Large intestine (tissue), 12 donors: ENCODE measurements at places on chromosomes 12 and 14. TPM values are rescaled to one million over a fixed set of nuclear protein-coding genes. Genes with fewer than 3 reads are reported as not detected.

The P2RX4 gene
- polyA plus RNA-seq, result 91.9 TPM

The HVCN1 gene
- polyA plus RNA-seq, result 5.5 TPM

The AHNAK2 gene
- 3.3 TPM for polyA plus RNA-seq

The TGM1 gene
- polyA plus RNA-seq, result 8.6 TPM

The FGFR1OP2 gene
- polyA plus RNA-seq, result 53.3 TPM

The TAS2R7 gene
- polyA plus RNA-seq, result not detected

The B4GALNT3 gene
- 5.9 TPM for polyA plus RNA-seq

The CDK17 gene
- 35.2 TPM for polyA plus RNA-seq

- no peak for DNase-seq
Measured at GRCh38 chr14:101064121-101064661, 160.7 kb upstream of the RTL1 start.

GRCh38 chr12:106586803-106587684 is 4.2 kb downstream of the RFX4 start:
- no peak for DNase-seq

GRCh38 chr12:112349431-112349830 is 32.8 kb downstream of the HECTD4 start:
- no peak for DNase-seq

GRCh38 chr12:117084405-117085317 is 14.6 kb downstream of the TESC start:
- DNase-seq, result no peak

DNA sequence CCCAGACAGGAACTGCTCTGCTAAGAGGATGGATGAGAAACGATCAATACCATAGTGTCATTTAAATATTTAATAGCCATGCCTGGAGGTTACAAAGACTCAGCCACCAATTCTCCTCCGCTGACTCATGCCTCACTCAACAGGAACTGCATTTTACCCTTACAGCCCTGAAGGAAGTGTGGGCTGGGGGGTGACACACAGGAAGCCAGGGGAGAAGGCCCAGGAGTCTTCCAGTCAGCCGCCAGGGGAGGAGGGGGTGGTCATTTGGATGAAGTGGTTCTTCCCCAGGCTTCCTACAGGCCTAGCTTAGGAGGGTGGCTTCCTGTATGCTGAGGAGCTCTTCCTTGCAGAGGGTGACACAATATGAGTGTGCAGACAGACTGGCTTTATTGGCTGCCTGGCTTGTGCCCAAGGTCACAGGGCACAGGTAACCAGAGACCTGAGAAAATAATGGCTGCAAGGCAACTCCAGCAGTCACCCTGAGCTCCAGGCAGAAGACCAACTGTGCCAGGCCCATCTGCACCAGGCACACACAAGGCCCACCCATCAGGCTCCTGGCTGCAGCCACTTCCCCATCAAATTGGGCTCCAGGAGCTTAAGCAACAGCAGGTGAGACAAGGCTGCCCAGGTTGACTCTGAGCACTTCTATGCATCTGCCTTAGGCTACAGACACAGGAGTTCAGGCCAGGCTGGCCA is 30.6 kb upstream of the RPLP0 start:
- peak; percentile 65 for DNase-seq

GRCh38 chr12:108548954-108549521 is 11.9 kb downstream of the SART3 start:
- DNase-seq, result no peak

GRCh38 chr12:98296462-98297079 is 218.8 kb upstream of the TMPO start:
- no peak for DNase-seq

GRCh38 chr12:19120795-19121194 is 8.7 kb upstream of the PLEKHA5 start:
- DNase-seq, result no peak

- no peak for DNase-seq
Measured at GRCh38 chr14:99924379-99924778, 131.2 kb downstream of the EML1 start.

DNA sequence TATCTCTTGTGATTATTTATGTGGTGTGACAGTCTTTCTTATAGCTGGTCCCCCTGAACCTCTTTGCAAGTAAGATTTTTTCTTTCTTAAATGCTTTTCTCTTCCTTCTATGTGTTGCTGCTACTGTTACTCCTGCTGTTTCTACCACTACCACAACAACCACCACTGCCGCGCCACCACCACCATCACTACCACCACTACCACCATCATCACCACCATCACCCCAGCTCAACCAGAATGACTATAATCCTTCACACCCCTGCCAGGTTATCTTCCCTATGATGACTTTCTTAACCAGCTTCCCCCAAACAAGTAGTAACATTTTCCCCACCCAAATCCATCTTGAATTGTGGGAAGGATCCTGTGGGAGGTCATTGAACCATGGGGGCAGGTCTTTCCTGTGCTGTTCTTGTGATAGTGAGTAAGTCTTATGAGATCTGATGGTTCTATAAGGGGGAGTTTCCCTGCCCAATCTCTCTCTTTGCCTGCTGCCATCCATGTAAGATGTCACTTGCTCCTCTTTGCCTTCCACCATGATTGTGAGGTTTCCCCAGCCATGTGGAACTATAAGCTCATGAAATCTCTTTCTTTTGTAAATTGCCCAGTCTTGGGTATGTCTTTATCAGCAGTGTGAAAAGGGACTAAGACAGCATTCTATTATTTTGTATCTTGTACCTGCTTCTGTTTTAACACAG is 52.2 kb downstream of the CHST11 start:
- DNase-seq, result no peak
